Activated CD4-positive, alpha-beta T cell treated with anti-CD3 and anti-CD28 coated beads, Interleukin-2, amount 50 U/mL, for 48 hours (primary cell): ENCODE measurements at places on chromosomes 11 and 22.

DNA sequence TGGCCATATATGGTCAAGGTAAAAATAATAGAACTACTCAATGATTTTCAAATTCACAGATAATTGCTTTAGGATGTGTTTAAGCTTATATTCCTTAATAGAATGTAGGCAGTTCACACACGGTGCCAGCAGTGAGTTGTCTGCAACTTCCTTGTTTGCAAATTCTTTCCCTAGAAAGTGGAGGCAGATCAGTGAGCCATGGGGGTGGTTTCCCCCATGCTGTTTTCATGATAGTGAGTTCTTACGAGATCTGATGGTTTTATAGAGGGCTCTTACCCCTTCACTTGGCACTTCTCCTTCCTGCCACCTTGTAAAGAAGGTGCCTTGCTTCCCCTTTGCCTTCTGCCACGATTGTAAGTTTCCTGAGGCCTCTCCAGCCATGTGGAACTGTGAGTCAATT lies 111.8 kb upstream of the LMO1 start:
- DNase-seq, result no peak

DNA sequence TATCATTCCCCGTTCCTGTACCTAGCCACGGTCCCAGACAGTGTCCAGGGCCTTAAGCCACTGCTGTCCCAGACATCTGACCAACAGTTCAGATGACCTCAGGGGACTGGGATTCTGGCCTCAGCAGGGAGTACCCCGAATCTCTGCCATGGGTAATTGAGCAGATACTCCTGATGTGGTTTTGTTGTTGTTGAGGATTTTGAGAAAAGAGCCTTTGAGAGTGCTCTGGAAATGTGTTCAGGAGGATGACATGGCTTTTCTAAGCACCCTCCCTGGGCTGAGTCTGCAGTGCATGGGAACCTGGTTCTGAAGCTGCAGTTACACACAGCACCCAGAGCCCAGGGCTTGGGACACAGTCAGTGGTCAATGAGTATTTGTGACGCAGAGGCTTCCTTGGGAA lies 30.4 kb downstream of the ADAMTS15 start:
- DNase-seq, result no peak

GRCh38 chr11:19181531-19182261 lies 20.1 kb downstream of the CSRP3 start:
- no peak for DNase-seq

DNA sequence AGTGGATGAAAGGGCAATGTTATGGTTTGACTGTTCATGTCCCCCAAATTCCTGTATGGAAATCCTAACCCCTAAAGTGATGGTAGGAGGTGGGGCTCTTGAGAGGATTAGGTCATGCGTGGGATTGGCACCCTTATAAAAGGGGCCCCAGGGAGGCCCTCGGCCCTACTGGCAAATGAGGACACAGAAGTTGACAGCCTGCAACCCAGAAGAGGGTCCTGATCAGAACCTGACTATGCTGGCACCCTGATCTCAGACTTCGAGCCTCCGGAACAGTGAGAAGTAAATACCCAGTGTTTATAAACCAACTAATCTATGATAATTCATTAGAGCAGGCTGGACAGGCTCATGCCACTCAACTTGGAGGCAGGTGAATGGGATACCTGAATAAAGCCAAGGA lies 8.7 kb downstream of the IFITM10 start:
- DNase-seq, result no peak

DNA sequence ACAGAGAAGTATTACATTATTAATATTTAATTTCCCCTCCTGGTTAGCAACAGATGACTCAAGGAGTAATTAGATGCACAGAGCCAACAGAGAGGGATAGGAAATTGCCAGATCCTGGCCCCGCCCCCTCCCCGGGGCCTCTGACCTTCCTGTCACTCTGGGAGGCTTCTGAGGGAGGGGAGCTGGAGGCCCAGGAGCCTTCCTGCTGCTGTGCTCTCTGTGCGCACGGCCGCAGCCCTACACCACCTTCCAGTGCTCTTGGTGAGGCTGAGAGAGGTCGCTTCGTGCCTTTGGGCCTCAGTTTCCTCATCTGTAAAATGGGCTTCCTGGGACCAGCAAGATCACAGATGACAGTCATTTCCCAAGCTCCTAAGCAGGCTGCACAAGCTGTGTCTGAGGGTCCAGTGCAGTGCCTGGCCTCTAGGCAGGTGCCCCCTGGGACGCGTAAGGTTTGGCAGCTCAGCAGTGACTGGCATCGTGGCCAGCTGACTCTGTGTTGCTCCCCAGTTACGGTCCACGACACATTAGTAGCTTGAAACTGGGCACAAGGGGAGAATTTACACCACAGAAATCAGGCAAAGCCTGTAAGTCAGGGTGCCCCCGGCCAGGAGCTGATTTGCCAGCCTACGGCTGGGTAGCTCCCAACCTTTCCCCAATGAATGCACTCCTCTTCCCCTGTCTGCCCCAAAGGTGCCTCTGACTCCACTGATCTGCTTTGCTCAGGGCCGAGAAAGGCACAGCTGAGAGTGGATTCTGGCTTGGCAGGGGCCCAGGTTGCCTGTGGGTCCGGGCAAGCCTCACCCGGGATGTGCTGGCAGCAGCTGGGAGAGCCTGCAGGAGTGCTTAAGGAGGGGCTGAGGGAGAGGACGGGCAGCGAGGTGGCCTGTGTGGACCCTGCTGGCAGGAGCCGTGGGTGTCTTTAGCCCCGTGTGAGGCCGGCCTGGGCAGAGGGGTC lies 2.3 kb downstream of the ADORA2A start:
- DNase-seq, result peak; percentile 88

DNA sequence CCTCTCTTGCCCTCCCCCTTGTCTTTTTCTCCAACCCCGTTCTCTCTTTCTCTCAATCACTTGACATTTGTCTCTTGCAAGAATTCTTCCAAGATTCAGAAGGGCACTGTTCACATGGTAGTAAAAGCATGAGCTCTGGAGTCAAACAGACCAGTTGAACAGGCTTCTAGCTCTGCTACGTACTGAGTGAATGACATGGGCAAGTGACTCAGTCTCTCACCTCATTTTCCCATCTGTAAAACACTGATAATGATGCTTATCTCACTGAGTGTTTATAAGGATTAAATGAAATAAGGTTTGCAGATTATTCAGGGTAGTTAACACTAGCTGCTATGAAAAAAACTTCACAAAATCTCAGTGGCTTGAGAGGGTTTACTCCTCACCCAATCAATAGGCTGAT lies 5.9 kb upstream of the IL10RA start:
- no peak for DNase-seq

- DNase-seq, result no peak
Observed at GRCh38 chr11:57302489-57302888, 22.3 kb downstream of the TNKS1BP1 start.

DNA sequence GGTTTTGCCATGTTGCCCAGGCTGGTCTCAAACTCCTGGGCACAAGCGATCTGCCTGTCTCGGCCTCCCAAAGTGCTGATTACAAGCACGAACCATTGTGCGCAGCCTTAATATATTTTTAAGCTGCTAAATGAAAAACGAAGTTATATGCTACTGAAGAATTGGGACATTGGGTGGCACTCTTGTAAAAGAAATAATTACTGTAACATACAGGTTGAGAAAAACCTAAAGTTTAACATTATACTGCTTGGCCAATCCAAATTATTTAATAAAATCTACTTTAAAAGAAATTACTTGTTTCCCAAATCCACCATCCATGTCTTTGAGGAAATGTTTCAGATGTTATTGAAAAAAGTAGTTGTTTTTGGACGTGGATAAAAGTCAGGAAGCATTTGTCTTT lies 37.9 kb upstream of the ARHGAP32 start:
- no peak for DNase-seq

DNA sequence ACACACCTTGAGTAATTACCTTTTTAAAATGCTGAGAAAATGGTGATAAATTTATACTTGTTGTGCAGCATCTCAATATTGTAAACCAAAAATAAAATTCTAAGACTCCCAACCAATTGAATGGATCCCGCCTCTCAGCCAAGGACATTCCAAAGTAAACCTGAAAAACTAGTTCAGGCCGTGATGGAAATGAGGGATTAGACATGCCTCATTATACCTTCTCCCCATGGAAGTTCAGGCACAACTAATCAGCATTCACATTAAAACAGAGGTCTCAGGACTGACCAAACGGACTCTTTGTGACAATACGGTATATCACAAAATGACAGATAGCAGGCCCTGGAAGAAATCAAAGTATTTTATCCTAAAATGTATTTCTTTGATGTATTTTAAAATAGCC lies 907.4 kb upstream of the RAG2 start:
- DNase-seq, result no peak

GRCh38 chr11:83011333-83012167 lies 60.1 kb downstream of the RAB30 start:
- DNase-seq, result no peak

GRCh38 chr22:19039448-19039780 lies 82.8 kb downstream of the DGCR2 start:
- DNase-seq, result no peak
